Stimulated activated CD8-positive, alpha-beta memory T cell treated with anti-CD3 and anti-CD28 coated beads, Interleukin-12 subunit alpha, Interleukin-12 subunit beta, amount 100 ng/mL, for 1 hour (primary cell): ENCODE measurements at places on chromosomes 12 and 14.

DNA sequence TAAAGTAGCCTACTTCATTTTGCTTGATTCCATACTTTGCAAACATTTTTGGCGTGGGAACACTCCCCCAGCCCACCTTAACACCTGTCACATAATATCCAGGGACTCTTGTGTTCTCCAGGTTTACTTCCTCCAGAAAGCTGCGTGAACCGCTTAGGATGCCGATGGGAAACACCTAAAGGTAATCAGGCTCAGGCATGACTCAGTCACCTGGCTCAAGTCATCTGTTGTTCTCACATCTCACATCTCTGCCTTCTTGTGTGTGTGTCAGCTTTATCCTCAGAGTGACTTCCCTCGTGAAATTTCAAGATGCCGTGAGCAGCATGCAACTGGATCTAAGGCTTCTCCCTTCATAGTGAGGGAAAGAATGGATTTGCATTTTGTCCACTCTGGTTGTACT is 48.1 kb upstream of the DUSP6 start:
- DNase-seq: no peak

DNA sequence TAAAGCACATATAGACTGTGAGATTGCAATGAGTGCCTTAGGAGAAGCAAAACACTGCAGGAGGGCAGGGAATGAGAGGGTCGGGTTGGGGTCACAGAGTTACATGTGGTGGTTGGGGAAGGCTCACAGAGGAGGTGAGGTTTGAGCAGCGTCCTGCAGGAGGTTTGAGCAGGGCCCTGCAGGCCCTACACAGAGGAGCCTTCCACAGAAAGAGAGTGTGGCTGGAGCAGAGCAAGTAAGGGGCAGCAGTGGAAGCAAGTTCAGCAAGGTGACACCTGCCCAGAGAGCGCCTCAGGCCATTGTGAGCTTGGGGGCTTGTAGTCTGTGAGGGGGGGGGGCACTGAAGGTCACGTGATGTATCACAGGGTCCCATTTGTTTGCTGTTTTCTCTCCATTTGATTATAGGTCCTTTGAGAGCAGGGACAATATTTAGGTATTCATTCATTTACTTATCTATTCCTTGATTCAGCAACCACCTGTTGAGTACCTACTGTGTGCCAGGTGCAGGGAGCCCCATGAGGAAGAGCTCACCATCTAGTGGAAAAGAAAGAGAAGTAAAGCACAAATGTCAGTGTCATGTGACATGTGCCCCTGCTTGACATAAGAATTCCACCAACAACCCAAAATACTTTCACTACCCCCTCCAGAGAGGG is 56.6 kb downstream of the GALNT16 start:
- DNase-seq: no peak

DNA sequence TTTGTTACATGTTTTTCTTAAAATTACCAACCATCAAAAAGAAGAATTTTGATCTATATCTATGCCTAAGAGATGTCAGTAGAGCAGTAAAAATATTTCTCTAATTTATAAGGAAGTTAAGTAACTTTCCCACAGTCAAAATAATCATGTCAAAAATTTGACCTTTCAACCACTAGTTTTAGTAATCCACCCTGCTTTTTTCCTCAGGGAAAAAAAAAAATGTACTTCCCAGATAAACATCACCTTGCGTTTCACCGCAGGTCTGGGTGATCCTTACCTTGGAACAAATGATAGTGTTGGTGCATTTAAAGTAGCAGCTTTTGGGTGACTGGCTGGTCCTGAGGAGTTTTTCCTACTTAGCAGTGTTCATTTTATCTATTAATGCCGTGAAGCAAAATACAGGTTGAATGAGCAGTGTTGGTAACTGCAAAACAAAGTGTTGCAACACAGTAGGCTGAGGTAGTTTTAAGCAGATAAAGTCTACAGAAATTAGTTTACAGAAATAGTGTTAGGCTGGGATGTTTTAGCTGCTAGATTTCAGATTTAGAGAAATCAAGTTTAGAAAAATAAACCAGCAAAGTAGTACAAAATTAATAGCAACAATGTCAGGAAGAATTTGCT is 137.2 kb upstream of the DNM1L start:
- DNase-seq: no peak

DNA sequence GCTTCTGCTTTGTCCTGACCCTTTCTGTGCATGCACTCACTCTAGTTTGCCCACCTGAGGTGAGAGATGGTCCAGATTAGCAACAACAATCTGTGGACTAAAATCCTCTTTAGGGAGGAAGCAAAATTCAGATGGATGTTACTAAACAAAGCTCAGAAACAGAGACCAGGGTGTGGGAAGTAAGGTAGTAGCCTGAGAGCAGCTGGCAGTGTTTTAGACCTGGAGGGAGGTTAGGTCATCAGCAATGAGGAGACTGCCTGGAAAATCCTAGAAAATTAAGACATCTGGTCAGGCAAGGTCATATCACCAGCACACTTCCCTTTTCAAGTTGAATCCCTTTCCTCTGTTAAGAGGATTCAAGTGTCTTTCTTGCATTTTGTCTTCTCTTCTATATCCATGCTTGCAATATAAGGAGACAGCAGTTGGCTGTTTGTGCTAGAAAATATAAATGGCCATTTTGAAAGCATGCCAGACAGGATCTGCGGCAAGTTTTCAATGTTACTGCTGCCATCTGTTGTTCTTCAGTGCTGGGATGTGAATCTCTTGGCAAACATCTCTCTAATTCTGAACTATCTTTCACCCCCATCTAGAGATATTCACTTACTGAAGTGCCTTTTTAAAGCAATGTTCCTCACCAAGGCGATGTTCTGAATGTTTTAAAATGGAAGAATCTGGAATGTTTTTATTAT is 266.4 kb downstream of the NAV3 start:
- no peak for DNase-seq

GRCh38 chr12:108638141-108638827 is 4.6 kb upstream of the SELPLG start:
- DNase-seq: no peak

DNA sequence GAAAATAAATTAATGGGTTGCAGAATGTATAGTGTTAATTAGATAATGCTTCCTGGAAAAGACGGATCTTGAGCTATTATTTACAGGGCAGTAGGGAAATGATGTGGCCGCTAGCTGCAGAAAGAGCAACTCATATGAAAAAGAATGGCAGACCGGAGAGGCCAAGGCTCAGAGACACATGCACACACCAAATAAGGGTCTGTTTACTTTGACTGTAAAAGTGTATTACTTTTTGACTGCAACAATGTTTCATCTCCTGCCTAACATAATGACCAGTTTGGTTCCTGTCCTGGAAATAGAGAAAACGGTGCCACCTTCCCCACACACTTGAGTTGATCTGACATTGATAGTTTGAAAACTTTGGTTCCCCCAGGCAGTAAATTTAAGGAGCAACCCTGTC is 290.9 kb downstream of the CACNA1C start:
- no peak for DNase-seq

DNA sequence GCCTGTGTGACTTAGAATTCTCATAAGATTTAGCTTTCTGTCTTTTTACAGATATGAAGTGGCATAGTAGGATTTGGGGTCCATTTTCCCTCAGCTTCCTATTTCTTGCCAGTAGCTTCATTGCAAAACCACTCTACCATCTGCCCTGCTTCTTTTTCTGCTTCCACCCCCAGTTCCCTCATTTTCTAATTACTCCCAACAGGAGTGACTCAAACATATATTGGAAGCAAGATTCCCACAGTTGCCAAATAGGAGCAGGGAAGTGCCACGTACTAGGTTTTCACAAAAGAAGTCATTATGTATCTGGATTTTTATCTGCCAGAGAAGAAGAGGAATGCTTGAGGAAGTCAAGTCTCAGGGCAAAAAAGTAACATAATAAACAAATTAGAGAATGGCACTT is 64.1 kb downstream of the ANO4 start:
- no peak for DNase-seq

DNA sequence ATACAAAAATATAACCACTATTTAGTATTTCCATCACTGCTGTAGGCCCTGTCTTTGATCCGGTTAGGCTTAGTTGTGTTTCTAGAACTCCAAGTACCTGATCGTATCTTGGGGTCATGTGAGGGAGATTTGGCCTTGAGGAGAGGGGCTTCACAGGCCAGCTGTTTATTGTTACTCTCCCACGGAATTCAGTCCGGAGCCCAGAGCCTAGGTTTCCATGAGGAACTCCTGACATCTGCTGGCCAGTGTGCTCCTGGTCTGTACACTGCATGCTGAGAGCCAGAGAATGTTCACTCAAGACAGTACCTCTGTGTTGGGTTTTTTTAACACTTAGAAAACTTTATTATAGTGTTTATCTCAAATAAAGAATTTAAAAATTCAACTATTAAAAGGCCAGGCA is 341.0 kb upstream of the TMEM132C start:
- no peak for DNase-seq

DNA sequence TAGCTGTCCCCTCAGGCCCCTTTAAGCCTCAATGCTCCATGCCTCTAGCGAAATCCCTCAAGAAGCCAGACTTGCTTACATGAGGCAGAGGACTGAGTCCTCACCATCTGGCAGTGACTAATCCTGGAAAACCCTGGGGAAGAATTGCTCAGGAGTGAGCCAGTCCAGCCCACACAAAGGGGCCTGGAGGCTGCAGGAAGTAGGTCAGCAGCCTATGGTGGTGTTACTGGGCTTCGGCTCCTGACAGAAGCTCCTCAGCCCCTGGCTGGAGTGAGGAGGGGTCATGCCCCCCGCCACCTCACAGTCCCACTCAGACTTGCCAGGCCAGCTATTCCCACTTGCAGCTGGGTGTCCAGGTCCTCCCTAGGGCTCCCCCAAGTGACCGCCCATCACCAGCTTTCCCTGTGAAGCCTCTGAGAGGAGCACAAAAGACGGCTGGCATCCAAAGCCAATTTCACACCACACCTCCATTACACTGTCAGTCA is 250.5 kb downstream of the DPF3 start:
- no peak for DNase-seq

GRCh38 chr14:23396126-23396525 is 11.9 kb downstream of the MYH6 start:
- no peak for DNase-seq

GRCh38 chr14:67579040-67579439 is 21.0 kb downstream of the PIGH start:
- no peak for DNase-seq

DNA sequence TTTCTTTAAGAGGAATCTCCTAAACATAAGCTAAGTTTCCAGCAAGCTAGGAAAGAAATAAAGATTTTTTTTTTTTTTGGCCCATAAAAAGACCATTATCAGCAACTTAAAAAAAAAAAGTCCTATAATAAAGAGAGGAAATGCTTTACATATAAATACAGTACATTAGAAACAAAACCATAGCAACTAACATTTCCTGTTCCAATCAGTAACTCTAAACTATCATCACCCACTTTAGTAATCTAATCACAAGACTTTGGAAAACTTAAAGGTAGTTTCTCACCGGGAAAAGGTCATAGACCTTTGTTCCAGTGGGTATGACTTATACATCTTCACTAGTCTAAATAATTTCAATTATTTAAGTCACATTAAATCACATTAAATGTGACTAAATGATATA is 11.1 kb downstream of the SPTSSA start:
- no peak for DNase-seq

DNA sequence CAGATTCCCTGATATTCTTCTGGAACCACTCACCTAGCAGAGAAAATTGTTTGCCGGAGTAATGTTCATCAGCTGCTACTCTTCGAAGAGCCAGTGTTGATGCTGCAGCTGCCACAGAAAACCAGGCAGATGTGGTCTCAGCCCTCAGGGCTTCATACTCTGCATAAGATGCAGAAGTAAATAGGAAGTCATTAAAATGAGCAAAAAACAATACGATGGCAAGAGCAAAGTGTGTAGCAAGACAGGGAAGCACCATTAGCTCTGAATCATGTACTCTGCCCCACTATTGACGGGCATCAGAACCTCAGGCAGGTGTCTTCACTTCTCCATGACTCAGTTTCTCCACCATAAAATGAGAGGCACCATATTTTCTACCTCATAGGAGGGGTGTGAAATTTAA is 991.6 kb upstream of the TMEM132C start:
- no peak for DNase-seq

GRCh38 chr14:82905762-82906161 is 1372.1 kb upstream of the SEL1L start:
- DNase-seq: no peak

DNA sequence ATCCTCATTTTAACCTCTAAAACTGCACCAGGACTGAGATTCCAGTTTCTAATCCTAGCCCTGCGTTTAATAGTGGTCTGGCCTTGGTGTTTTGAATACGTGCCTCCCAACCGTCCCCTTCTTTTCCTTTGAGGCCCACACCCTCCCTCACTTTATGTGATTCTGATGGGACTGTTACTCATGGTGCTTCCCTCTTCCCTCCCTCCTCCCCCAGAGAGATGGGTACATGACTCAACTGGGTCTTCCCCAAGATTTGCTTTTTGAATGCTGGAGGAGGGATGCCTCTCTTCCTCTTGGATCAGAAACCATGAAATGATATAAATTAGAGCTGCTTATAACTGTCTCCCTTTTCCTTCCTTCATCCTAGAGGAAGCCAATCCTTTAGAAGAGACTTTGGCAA is 8.2 kb upstream of the PPP2R5E start:
- DNase-seq: no peak

GRCh38 chr14:70281939-70282338 is 77.5 kb downstream of the COX16 start:
- no peak for DNase-seq

DNA sequence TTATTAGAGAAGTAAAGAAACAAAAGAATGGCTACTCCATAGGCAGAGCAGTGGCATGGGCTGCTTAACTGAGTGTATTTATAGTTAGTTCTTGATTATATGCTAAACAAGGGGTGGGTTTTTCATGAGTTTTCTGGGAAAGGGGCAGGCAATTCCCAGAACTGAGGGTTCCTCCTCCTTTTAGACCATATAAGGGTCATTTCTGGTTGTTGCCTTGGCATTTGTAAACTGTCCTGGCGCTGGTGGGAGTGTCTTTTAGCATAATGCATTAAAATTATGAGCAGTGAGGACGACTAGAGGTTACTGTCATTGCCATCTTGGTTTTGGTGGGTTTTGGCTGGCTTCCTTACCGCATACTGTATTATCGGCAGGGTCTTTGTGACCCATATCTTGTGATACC is 40.1 kb downstream of the CCDC60 start:
- no peak for DNase-seq
